Stimulated activated CD8-positive, alpha-beta memory T cell treated with anti-CD3 and anti-CD28 coated beads, Interleukin-7, amount 100 ng/mL, for 1 hour (primary cell): ENCODE measurements at places on chromosomes 7 and 10.

GRCh38 chr10:63713191-63714144, 192.3 kb downstream of the REEP3 start:
- DNase-seq, result no peak

DNA sequence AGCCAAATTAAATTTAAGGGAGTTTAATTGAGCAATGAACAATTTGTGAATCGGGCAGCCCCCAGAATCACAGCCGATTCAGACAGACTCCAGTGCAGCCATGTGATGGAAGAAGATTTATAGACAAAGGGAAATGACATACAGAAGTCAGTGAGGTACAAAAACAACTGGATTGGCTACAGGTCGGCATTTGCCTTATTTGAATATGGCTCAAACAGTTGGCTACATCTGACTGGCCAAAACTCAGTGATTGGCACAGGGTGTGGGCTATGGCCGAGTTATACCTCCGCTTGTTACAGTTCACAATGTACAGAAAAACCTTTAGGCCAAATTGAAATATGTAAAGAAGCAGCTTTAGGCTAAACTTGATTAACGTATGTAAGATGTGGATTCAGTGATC, 30.8 kb upstream of the EIF4H start:
- no peak for DNase-seq

- no peak for DNase-seq
Measured at GRCh38 chr10:72685264-72685921, 6.5 kb upstream of the MCU start.

- DNase-seq, result no peak
Measured at GRCh38 chr7:77353407-77353721, 62.8 kb downstream of the GSAP start.

- DNase-seq, result no peak
Measured at GRCh38 chr10:3237530-3237929, 64.9 kb upstream of the PITRM1 start.

GRCh38 chr7:138196971-138197896, 121.0 kb downstream of the AKR1D1 start:
- DNase-seq, result no peak

DNA sequence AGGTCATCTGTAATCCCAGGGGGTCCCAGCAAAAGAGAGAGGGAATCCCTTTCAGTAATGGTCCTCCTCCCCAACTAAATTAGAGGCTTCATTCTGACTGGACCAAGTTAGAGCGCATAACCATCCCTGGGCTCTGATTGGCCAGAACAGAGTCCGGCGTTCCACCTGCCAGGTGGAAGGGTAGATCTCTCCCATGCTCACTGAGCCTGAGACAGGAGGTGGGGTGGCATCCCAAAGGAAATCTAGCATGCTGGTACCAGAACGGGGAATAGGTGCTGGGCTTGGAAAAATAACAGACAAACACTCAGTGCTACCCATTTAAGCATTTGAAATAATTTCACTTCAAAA, 21.0 kb upstream of the TSPAN33 start:
- DNase-seq, result no peak

DNA sequence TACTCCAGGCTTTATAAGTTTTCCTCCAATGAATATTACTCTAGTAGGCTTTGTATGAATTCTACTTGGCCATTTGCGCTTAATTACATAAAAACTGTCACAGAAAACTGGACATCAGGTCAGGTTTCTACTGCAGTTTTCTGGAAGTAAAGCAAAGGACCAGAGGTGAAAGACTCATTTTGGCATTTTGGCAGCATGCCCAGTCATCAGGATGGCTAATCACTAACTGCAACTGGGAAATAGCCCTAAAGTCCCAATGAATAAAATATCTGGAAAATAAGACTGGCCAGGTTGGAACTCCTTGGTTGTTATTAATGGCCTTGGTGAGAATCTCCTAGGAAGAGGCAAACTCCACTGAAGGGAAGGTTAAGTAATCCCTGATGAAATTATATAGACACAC, 75.5 kb downstream of the COPG2 start:
- no peak for DNase-seq

DNA sequence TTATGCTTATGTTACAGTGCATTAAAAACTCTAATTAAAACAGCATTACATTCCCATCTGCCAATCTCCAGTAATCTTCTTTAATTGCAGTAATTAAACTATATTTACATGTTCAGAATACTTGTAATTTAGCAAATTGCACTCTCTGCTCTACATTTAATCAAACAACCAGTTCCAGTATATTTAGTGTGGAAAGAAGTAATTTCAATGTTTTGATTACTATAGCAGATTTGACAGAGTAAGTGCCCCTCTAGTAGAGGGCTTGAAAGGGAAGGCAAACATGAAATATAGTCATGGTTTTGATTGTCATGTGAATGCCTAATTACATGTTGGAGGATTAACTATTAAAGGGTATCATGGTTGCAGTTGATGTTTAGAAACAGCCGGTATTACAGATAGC, 739.7 kb downstream of the AUTS2 start:
- DNase-seq, result no peak

DNA sequence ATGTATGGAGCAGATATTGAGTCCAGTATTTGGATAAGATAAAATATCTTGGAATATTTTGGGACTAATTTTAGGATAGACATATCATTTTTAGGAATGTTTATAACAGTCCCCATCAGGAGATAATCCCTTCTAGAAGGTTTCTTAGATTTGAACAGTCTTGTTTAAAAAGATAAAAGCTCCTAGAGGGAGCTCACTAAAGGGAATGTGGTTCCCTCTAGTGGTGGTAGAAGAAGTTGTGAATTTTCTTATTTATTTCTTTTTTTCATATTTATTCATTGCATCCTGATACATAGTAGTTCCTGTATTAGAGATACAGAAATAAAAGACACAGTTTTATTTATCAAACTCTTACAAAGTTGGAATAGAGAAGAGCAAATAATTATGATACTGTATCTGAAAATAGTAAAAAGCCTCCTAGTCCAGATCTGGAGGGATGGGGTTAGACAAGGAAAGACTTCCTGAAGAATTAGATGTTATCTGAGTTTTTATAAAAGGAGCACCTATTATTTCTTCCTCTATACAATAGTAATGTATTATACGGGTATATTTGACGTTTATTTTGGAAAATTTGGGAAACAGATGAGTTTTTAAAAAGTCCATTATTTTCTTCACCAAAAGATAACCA, 24.5 kb upstream of the KLF14 start:
- no peak for DNase-seq

DNA sequence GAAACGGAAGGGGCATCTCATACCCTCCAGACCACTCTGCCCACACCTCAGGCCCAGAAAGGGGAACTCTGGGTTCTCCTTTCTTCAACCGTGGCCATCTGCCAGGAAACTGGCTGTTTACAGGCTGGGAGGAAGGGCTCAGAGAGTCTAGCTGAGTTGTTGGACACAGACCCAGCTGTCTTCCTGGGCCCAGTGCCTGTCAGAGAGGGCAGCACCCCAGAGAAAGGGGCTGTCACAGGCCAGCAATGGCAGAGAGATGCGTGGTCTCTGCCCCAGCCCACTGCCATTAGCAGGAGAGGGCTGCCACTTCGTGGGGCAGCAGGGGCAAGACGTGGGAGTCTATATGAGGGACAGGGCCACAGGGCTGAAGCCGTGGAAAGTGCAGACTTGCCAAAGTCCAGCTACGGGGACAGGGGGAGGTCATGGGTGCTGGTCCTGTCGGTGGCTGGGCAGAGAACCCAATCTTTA, 11.0 kb downstream of the GRID1 start:
- no peak for DNase-seq

- DNase-seq, result no peak
Measured at GRCh38 chr7:24284699-24285506, 913 bp downstream of the NPY start.

DNA sequence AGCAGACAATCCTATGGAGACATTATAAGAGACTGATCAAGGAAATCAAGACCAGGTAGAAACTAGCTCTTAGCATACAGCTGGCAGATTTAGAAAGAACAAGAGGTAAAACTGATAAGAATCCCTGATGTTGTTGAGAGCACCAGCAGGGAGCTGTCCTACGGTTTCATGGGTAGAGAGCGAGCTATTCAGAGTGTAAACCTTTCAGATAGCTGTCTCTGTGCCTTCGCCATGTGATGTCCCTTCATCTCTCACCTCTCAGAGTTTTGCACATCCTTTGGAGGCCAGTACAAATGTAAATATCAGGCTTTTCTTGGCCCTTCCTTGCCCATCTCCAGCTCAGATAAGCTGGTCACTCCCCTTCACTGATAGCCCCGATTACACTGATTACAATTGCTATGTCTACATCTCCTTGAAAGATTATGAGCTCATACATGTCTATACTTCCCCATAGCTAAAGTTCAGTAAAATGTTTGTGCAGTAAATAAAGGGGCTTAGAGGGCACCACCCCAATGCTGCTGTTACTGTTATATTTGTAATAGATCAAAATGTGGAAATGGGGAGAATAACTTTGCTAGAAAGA, 21.9 kb downstream of the THSD7A start:
- DNase-seq, result no peak

DNA sequence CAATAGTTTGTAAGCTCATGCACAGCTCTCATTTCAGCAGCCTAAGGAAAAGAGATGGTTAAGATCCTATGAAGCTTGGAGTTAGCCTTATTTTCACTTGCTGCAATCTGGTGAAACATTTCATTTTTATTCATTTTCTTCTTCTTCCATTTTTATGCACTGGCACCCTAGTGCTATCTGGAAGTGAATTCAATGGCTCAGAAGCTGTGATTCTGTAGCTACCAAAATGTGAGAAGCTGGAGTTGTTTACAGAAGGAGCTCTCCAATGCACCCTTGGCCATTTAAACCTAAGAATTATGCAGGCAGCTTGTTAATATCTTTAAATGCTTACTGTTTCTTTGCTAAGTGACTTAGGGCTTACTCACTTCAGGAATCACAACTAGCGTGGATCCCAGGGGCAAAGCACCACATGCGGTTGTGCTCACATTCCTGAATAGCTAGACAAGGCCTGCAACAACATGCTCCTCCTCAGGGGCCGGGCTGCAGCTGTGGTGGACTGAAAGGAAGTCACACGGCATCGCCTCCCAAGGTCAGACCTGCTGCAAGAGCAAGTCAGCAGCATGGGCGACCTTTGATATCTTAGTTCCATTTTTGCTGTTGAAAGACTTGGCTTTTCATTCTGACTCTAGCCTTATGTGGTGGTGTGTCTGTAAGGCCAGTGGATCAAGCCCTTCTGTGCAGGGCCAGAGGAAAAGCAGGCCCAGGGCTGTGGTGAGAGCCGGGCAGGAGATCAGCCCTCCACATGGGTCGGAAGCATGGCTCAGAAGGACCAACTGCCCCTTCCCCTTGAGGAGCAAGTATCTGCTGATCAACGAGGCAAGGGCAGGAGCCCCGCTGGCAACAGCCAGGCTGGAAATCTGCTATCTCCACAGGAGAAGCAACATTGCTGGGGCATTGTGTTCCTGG, 91.9 kb upstream of the MBL2 start:
- DNase-seq, result no peak

DNA sequence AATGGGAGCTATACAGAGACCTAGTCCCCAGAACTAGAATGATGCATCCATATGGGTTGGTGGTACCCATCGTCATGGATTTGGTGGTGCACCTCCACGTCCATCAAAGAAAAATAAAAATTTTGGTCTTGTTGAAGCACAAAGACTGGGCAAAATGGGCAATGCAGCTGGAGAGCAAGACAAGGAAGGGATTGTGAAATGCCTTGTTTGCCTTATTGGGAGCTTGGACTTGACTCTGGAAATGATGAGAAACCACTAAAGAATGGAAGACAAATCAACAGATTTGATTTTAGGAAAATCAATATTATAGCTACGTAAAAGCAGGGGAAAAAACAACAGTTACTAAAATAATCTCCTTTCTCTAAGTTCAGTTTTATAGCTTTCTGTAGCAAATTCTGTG, 150.9 kb downstream of the CPED1 start:
- DNase-seq, result no peak

DNA sequence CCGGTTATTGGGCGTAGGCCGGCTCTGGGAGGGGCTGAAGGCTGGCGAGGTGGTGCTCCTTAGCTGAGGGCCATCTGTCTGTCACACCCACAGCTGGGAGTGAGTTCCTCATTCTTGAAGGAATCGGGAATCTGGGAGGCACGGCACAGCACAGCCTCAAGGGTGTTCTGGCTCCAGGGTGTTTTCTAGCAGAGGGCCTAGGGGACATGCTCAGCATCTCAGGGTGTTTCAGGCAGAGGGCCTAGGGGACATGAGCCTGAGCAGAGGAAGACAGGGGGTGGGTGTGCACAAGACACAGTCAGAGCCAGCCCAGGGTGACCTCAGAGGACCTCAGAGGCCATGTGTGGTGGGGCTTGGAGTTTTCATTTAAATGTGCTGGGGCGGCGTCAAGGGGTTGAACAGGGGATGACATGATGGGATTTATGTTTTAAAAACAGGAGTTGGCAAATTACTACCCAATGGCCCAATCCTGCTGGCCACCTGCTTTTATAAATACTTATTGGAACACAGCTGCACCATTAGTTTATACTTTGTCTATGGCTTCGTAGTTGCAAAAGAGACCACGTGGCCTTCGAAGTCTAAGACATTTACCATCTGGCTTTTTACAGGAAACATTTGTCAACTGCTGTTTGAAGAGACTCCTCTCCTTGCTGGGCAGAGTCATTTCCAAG, 121.6 kb downstream of the PRKAG2 start:
- DNase-seq, result no peak

DNA sequence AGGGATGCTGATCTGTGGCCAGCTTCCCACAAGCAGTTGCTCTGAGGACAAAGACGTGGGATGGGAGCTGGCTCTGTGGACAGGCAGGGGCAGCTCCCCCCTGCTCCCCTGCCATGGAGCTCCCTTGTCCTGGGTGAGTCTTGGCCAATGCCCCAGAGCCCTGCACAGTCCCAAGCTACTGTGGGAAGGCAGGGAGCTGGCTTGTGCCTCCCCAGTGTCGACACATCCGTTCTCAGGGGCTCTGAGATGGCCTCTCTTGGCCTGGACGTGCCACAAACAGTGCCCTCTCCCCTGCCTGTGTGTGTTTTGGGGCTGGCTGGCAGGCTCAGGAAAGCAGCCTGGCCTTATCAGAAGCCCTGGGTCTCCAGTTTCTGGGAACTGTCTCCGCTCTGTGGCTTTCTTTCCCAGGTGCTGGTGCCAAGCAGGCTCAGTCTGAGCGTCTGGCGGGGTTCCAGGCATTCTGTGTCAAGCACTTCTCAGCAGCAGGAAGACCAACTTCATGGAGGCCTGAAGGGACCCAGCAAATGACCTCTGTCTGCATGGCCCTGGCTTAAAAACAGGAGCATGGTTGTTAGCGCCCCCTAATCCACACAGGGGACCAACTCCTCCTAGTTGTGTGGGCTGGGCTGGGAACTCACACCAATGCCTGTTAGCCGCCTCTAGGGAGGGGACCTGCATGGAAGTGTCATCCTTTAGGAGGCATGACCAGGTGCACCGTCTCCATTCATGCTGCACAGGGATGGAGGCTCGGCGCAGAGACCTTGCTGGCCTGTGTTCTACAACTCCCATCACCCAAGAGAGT, 375.2 kb downstream of the RPS24 start:
- no peak for DNase-seq

DNA sequence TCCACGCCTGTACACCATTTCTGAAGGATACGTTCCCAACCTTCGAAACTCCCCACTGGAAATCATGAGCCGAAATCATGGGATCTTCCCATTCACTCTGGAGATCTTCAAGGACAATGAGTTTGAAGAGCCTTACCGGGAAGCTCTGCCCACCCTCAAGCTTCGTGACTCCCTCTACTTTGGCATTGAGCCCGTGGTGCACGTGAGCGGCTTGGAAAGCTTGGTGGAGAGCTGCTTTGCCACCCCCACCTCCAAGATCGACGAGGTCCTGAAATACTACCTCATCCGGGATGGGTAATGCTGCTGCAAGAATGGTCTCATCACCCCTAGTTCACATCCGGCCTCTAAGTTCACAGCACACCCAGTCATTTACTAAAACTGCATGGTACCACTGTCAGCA, 30.3 kb downstream of the PLA2G12B start:
- no peak for DNase-seq

GRCh38 chr10:95480901-95481491, 80.2 kb downstream of the SORBS1 start:
- DNase-seq, result no peak
